Stimulated activated CD4-positive, alpha-beta T cell treated with anti-CD3 and anti-CD28 coated beads, Interleukin-12 subunit alpha, Interleukin-12 subunit beta, amount 100 ng/mL, for 4 hours (primary cell): ENCODE measurements at places on chromosomes 1 and 21.

DNA sequence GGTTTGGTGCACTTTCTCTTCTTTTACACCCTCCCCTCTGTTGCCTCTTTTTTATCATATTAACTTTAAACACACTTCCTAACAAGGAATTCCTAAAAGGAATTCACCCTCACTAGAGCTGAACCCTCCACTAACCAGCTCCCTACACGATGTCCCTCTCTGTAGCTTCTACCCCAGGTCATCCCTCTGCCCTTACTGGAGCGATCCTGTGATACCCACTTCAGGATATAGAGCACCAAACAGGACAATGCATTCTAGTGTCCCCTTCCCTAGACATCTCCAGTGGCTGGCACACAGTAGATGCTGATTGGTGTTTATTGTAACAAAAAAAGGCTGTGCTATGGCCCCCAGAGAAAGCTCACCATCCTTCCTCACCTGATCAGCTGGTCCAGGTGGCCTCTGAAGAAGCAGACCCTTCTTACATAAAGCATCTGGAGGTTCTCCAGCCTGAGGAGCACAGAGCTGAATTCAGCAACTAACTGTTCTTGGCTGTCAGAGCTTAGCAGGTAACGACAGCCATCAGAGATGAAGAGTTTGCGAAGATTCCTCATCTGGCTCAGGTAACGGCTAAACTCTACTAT is 1.4 kb downstream of the PRAMEF18 start:
- DNase-seq: no peak

DNA sequence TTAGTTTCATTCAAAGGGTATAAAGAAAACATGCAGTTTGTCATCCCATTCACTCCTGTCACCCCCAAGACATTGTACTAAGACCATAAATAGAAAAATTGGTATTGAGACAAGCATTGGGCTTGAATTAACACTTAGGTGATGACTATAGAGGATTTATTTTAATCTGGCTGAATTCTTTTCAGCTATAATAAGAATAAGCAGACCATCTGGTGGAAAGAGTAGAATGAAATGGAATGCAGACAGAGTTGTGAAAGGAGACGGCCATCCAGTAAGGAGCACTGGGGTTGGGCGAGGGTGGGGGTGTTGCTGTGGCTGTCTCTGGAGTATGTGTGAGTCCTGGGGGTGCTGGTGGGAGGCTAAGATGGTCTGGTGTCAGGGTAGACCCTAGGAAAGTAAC is 125.0 kb upstream of the IVNS1ABP start:
- no peak for DNase-seq

DNA sequence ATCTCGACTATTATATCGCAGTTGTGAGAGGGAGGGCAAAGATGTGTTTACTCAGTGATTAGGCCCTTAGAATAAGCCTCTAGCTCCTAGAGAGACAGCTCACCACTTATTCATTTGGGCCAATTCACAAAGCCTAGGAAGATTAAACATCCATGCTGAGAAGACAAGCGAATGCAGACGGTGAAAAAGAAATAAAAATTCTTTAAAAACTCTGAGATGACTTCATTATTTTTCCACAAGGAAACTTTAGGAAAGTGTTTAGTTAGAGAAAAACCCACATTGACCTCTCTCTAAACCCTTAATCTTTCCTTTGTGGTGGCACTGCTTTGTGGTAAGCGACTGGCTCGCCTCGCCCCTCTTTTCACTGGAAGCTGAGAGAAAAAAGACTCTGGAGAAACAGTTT is 146.8 kb upstream of the DMRTA2 start:
- no peak for DNase-seq

DNA sequence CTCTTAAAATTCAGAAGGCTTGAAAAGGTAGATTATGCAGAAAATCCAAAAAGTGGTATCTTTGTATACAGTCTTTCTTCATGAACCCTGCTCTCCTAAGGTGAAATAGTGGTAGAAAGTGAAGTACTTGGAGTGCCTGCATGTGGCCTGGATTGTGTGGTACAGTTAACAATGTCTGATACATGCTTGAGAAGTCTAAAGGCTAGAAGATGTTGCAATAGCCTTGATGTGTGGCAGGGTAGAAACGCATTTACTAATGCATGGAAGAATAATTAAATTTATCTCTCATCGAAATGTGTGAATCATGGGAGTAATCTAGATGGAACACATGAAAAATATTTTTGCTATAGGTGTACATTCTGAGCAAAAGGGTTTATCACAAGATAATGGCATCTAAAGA is 1632.3 kb upstream of the B3GALT2 start:
- no peak for DNase-seq

- no peak for DNase-seq
Measured at GRCh38 chr1:66413136-66413837, 120.7 kb upstream of the SGIP1 start.
